Neural progenitor cell (in vitro differentiated cells): ENCODE measurements at places on chromosomes 13 and 19.

- no peak for DNase-seq
Observed at GRCh38 chr13:109119896-109120295, 490.5 kb downstream of the MYO16 start.

GRCh38 chr13:102935896-102936321 is 90.1 kb downstream of the ERCC5 start:
- peak; percentile 18 for DNase-seq

- peak; percentile 88 for DNase-seq
Observed at GRCh38 chr19:45439569-45440258, 16.0 kb upstream of the ERCC1 start.

DNA sequence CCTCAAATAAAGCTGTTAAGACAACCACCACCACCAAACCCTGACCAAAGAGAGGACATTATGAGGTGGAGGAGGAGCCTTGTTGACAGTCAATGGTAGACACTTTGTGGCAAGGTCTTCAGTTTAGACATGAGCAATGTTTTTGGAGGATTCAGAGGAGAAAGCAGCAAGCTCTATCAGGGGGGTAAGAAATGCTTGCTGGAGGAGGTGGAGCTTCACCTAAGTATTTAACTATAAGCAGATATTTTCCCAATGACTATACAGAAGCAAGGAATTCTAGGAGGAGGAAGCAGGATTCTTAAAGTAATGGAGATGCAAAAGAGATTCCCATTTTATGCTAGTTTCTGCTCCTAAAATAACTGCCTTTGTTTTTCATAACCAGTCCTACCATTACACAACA is 74.2 kb downstream of the TRPC4 start:
- no peak for DNase-seq

DNA sequence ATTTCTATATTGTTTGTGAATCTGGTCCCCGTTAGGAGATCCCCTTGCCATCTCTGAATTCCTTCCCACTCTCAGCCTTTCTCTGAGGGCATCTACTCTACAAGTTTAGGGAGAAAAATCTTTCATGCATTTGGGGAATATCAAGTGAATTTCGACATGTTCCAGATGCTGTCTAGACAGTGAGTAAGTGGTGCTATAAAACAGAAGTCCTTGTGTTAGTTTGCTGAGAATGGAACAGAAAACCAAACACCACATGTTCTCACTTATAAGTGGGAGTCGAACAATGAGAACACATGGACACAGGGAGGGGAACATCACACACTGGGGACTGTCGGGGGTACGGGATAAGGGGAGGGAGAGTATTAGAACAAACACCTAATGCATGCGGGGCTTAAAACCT is 5.1 kb downstream of the OR7A10 start:
- DNase-seq: no peak

DNA sequence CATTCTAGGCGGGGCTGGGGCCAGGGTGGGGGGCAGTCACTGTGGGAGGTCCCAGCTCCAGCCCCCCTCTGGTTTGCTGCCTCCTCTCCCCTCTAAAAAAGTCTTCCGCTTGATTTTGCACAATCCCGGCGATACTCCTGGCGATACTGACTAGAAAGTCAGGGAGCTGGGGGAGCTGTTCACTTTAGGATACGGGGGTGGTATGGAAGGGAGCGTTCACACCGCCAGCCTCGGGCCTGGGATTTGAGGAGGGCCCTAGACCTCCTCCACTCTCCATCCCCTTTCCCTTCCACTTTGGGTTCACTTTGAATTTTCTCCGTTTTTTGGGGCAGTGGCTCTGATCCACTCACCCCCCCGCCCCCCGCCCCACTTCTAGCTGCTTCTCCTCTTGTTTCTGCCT is 35.0 kb downstream of the KEAP1 start:
- DNase-seq: peak; percentile 44

GRCh38 chr19:5580161-5580571 is 12.4 kb upstream of the TINCR start:
- DNase-seq: no peak

GRCh38 chr13:24502533-24503378 is 9.8 kb downstream of the PARP4 start:
- DNase-seq: peak; percentile 62

DNA sequence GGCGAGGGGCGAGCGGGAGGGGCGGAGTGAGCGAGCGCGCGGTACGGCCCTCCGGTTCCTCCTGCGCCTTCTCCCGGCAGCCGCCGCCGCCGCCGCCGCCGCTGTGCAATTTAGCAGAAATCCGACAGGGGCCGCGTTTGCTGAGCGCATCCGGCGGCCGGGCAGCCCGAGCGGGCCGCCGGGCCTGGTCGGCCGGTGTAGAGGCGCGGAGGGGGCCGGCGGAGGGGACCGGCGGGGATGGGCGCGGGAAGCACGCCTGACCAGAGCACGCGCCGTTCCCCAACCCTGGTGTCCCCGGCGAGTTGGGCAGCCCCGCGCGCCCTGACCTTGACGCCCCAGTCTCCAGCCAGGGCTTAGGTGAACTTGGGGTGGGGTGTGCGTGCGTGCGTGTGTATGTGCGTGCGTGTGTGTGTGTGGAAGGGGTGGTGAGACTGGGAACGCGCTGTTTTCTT is 144.5 kb upstream of the ZNF536 start:
- DNase-seq: peak; percentile 94

DNA sequence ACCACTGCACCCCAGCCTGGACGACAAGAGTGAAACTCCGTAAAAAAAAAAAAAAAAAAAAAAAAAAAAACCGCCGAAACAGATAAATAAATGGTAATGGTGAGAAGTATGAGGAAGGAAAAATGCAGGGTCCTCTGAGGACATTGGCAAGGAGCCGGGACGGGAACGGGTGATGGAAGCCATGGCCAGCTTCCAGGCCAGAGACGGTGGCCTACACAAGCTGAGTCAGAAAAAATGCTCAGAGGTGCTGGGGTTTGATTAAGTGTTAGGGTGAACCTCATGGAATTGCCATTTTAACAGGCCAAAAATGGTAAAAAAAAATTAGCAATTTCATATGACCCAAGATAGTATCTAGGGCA is 866 bp upstream of the ZSWIM4 start:
- no peak for DNase-seq

GRCh38 chr19:14138576-14139265 is 2.3 kb upstream of the ASF1B start:
- DNase-seq: no peak

DNA sequence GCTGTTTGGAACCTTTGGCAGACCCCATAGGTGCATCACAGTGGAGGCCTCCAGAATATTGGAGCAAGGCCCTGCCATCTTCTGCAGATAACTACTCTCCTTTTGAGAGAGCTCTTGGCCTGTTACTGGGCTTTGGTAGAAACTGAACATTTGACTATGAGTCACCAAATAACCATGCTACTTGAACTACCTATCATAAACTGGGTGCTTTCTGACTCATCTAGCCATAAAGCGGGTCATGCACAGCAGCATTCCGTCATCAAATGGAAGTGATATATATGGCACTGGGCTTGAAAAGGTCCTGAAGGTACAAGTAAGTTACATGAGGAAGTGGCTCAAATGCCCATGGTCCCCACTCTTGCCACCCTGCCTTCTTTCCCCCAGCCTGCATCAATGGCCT is 782.5 kb upstream of the SLITRK6 start:
- DNase-seq: no peak

GRCh38 chr13:113907635-113908617 is 44.0 kb upstream of the GAS6 start:
- DNase-seq: no peak

DNA sequence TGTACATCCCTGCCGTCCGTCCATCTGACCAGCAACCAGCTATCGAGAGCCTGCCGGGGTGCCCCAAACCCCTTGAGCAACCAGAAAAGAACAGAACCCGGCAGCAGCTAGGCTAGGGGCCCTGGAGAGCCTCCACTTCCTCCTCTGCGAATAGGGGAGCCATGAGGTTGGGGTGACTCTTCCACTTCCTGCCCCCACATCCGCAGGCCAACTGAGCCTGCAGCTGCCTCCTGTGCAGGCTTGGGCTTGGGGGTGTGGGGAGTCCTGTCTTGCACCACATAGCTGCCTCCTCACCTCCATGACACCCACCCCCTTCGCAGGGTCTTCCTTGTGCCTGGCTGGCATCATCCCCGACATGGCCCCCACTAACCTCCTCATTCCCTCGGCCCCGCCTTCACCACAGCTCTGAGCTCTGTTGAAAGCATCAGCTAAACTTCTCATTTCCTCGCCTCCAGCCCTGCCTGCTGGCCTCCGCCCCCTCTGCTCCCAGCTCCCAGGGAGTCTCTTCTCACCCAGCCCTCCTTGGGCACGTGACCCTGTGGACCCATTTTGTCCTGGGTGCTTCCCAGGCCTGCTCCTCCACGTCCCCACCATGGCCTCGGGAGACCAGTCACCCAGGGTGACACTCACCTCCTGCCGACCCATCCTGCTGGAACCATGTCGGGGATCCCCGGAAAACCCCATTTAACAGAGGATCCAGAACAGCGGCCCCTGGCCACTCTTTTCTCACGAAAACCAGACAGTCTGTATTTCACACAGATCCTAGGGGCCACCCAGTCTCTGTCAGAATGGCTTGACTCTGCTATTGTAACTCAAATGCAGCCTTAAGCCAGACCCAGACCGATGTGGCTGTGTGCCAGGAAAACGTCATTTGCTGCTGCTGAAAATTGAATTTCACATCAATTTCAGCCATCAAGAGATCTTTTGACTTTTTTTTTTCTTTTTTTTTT is 50.4 kb downstream of the MYO9B start:
- DNase-seq: no peak

DNA sequence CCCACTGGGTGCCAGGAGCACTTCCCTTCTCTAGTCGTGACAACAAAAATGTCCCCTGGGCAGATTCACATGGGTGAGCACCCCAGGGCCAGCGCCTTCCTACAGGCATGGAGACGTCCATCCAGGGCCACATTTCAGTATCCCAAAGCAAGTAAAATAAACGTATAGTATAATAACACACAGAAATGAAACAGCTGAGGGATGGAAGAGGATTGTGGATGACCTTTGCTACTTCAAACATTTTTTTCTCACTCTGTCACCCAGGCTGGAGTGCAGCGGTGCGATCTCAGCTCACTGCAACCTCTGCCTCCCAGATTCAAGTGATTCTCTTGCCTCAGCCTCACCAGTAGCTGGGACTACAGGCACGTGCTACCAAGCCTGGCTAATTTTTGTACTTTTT is 28.2 kb downstream of the CILP2 start:
- DNase-seq: no peak

DNA sequence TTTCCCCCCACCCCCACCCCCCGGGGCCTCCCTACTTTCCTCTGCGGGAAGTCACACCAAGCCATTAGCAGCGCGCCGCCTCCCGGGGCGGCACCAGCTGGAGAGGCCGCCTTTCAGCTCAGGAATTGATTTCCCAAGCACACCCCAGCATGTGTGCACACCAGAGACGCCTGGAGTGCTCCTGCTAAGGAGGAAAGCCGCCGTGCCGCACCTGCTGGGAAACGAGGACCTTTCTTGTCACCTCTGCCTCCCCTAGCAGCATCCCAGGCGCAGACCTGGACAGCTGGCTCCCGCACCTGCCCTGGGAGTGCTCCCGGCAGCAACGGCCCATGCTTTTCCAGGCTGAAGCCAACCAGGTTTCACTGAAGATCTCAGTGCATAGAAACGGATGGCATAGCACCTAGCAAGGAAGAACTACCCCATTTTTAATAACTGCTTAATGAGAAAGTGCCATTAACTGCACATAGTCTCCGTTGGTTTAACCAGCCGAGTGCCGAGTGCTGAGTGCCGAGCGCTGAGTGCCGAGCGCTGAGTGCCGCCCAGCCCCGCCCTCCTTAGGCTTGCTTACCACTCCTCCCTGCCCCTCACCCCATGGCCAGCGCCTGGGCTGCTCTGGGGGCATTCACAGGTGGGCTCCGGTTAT is 165.0 kb downstream of the USP12 start:
- DNase-seq: peak; percentile 43

- no peak for DNase-seq
Observed at GRCh38 chr19:12581100-12581499, 29.5 kb downstream of the ZNF490 start.

GRCh38 chr13:74464670-74465069 is 330.5 kb upstream of the KLF12 start:
- no peak for DNase-seq

- no peak for DNase-seq
Observed at GRCh38 chr13:40165316-40165932, 501.0 kb downstream of the FOXO1 start.

DNA sequence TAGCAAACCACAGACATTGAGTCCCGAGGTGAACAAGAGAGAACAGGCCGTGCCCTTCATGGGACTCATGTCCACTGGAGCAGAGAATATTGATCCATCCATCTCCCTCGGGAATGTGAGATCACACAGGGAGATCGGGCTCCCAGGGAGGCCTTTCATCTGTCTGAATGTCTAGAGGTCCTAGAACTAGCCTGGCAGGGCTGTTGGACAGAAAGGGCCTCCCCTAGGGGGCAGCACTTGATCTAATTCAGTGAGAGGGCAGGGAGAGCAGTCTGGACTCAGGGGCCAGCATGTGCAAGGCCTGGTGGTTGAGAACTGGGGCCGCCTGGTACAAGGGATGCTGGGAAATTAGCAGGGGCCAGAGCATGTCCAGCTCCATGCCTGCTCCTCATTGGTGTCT is 4.3 kb downstream of the RUVBL2 start:
- DNase-seq: peak; percentile 88

DNA sequence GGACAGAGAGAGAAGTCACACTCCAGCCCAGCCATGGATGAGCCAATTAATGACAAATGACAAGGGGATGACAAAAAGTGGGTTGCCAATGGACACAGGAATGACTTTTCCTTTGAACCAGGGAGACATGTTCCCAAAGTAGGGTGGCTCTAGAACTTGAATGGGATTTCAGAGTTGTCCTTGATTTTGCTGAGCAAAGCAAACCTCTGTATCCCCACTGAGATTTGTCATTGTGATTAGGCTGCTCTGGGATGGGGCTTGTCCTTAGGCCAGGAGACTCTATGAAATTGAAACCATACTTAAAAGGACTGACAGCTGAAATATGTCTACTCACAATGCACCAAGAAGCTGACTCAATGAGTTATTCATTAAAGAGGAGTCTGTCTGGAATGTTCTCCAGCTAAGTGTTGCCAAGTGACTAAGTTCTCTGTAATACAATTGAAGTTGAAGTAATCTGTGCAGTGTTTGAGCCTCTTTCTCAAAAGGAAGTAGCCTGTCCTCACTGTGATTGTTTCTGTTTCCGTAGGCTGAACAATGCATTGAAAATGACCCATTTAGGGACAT is 69.0 kb upstream of the PCDH9 start:
- no peak for DNase-seq
